Activated CD4-positive, alpha-beta T cell treated with anti-CD3 and anti-CD28 coated beads, Interleukin-2, amount 50 U/mL, for 48 hours (primary cell): ENCODE measurements at places on chromosomes 3 and 15.

GRCh38 chr3:114878114-114878839 lies 268.8 kb downstream of the ZBTB20 start:
- no peak for DNase-seq

- no peak for DNase-seq
Measured at GRCh38 chr3:160796813-160797164, 40.8 kb downstream of the PPM1L start.

- no peak for DNase-seq
Measured at GRCh38 chr3:149424918-149425317, 47.5 kb upstream of the TM4SF1 start.

DNA sequence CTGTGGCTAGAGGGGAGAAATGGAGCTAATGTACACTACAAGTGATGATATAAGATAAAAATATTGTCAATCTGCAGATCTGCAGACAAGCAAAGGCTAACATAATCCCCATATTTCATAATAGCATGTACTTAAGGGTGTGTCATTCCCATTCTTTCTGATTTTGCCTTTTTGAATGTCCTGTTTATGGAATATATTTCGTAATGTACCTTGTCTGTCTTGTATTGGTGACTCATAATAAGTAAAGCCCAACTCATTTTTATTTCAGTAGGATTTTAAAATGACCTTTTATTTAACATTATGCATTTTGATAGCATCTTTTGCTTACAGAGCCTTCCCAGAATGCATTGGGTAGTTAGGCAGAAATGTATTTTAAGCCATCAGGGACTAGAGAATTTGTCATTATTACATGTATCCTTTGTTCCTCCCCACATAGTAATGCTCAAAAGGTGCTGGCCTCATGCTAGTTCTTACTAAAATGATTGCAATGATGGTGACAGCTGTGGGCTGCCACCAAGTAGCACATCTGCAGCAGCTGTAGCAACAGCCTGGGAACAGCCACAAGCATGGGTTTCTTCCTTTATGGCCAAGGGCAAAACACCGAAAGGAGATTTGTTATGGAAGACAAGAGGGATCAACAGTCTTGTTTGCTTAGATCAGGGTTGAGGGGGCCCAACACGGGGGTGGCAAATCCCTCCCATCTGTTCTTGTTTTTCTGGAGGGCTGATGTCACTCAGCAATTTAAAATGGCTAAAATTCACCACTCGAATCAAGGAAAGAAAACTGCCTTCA lies 188.5 kb downstream of the CADPS start:
- DNase-seq, result no peak

DNA sequence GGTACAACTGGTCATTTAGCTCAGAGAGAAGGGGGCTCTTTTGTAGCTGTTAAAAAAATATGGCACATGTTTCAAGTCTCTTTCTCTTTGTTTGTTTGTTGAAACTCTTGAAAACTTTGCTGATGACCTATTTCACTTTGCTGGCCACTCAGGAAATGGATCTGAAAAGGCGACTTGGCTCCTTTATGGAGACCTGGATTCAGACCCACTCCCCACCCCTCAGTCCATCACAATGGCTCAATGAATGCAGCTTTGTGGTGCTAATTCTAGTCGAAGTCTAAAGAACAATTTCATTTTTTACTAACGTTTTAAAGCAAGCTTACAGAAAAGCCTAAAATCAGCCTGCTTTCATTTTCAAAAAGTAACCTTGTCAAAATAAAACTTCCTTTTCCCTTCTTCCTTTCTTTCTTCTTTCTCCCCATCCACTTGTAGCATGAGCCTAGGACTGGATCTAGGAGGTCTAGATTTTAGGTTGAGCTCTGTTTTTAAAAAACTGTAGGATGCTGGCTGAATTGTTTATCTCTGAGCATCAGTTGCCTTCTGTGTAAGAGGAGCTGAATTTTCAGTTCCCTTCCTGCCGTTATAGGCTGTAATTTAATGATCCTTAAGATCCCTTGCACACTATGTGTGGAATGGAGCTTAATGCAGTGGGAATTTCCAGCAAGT lies 165.5 kb upstream of the FEZF2 start:
- no peak for DNase-seq

DNA sequence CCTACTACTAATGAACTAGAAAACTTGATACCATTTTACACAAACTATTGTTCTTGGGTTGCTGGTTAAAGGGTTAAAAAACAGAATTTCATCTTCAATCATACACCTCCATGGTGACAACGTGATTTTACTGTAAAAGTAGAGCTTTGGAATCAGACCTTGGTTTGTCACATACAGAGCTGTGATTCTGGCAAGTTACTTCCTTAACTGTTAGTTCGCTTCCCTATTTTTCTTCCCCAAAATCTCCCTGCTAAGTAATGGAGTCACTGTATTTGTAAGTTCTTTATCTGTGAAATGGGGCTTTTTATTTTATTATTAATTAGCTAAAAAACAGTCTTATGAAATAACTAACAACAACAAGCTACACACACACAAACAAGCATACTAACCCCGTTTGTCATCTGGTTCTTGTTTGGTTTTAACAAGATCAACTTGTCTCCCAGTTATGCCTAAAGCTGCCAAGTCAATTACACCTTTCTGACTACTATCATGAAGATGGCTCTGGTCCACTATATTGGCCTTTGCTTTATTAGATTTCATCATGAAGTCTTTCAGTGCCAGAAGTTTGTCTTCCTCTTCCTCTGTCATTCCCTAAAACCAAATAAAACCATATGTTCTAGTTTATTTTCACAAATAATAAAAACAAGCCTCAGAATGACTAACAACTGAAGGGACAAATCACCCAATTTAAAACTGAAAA lies 38.6 kb downstream of the PIK3R4 start:
- DNase-seq, result no peak

- DNase-seq, result no peak
Measured at GRCh38 chr3:178665747-178666146, 129.5 kb downstream of the KCNMB2 start.

- DNase-seq, result no peak
Measured at GRCh38 chr3:14703791-14704190, 28.9 kb downstream of the C3orf20 start.
